ENCODE measurements at places on chromosomes 2 and 18.

DNA sequence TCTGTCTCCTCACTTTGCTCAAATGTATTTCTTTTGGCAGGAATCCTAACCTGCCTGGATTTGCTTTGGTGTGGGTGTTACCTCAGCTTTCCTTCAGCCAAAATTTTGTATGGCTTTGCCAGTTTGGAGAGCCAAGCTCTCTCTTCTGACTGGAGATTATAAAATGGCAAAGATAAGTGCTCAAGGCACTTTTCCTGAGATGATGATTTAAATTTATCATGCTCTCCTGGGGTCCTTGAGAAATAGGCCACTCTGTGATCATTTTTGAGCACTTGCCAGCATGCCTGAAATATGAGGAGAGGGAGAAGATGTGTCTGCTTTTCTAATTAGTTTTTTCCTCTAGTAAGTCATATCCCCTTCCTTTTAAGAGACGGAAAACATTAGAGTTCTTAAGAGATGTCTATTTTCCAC lies 683.0 kb downstream of the SLC4A3 start:
- DNase-seq: no peak

DNA sequence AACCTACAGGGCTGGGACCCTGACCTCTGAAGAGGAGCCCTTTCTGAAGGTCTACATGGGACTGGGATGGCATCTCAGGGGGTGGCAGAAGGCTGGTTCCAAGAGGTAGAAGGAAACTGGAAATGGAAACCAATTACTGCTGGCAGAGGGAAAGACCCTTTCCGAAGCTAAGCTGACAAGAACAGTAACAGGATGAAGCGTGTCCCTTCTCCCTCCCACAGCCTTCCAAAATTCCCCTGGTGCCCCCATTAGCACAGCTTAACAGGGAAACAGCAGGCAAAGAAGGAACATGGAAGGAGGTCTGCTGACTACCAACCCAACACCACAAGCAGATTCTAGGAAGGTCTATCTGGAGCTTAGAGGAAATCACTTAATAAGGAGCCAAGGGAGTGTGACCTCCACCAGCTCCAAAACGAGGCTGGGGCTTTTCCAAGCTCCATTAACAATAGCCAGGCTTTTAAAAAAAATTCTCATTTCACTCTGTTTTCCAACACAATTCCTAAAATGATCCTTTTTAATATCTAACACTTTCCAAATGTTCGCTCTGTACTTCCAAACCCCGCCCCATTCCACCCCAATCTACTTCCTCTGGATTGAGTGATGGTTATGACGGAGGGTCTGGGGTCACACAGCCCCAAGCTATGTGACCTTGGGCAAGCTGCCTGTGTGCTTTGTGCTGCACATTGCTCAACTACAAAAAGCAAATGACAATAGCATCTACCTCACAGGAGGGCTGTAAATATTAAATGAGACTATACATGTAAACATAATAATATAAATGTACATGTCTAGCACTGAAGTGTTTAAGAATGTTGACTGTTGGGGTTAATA lies 55.2 kb downstream of the STK39 start:
- DNase-seq: no peak

DNA sequence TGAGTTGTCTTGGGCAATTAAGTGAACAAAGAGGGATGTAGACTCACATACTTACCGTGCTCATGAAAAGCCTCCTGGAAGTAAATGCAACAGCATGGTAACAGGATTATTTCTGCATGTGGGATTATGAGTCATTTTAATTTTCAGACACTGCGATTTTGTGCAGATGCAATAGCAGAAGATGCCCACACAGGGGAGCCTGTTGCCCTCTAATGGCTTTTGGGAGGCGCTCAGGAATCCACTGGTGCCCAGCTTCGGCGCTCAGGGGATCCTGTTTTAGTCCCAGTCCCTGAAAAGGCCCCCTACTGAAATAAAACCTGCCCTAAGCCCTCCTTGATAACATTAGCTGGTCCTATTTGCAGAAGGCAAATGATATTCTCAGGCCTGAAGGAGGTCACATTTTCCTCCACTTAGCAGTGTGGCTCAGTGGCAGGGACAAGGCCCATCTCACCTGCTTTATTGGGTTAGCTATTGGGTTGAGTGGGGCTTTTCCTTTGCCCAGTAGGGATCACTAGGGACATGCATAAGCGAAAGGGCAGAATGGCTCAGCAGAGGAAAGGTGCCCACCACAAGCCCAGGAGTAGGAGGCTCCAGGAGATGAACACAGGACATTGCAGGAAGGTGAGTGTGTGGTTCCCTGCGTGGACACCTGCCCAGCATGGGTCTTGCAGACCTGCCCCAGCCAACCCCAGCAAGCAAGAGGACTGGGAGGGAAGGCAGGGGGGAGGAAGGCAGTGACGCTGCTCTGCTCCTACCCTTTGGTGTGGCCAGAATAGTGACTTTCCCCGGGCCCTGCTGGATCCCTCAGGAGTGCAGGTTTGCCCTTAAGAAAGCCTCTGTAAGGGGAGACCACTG lies 26.5 kb upstream of the KCNS3 start:
- DNase-seq: peak; percentile 50

DNA sequence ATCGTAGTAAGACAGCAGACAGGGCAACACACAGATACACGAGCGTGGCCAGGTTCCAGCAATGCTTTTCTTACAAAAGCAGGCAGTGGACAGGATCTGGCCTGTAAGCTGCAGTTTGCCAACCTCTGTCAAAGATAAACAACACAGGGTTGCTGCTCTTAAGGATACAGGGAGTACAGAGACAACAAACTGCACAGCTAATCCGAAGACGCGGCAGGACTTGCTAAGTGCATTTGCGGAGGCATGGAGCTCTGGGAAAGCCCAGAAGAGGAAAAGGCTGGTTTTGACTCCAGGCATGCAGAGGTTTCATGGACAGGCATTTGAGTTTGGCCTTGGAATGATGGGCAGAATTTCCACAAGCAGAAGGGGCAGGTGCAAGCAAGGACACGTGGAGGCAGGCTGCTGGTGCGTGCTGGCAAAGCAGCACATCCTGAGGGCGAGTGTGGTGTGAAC lies 24.4 kb downstream of the SERTAD2 start:
- DNase-seq: no peak

DNA sequence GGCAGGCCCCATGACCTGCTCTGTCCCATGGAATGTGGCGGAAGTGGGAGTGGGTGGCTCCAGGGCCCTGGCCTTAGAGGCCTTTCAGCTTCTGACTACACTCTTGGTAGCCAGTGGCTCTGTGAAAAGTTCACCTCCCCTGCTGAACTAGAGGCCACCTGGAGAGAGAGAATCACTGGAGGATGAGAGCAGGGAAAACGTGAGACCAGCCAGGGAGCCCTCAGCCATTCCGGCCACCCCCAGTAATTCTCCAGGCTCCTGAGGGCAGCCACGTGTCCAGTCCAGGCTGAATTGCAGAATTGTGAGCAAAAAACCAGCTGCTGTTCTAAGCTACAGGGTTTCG lies 10.5 kb downstream of the COLEC12 start:
- no peak for DNase-seq

- no peak for DNase-seq
Observed at GRCh38 chr2:208489687-208490086, 83.1 kb downstream of the PTH2R start.

DNA sequence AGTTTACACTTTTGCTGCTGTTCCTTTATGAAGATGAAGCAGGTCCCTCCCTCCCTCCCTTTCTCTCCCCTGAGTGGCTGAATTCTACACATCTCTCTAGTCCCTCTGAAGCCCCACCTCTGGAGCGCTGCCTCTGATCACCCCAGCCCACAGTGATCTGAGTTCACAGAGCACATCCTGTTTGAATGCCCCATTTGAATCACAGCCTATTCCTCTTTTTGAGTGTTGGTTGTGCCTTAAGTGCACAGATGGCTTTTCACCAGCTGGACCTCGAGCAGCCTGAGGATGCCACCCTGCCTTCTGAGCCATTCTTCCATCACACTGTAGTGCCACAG lies 87.1 kb downstream of the ITGB1BP1 start:
- no peak for DNase-seq

- DNase-seq: no peak
Observed at GRCh38 chr2:224780106-224780505, 63.9 kb upstream of the CCDC195 start.

DNA sequence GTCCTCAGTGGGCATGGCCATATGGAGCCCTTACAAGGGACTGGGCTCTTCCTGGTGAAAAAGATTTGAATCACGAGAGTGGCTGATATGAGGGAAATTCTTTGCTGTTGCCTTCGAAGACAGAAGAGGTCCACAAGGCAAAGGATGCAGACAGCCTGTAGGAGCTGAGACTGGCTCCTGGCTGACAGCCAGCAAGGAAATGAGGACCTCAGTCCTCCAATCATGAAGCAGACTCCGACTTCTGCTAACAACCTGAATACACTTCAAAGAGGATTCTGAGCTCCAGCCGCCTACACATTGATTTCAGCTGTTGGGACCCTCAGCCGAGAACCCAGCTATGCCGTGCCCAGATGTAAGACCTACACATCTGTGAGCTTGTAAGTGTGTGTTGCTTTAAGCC lies 3.0 kb upstream of the ST8SIA5 start:
- DNase-seq: no peak

DNA sequence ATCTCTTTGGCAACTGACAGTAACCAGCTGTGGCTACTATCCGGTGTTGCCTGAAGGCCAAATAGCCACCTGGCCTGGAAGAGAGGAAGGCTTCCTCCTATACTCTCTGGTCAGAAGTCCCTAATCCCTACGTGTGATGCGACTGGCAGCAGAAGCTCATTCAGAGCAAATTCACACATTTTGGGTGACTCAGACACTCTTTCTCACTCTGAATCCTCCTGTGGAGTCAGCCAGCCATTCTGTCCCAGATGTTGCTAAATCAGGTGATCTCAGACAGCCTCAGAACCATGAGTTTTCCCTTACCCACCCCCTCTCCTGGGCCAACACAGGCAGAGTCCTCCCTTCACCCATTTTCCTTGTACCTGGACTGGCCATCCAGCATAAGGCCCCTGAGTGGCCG lies 34.7 kb downstream of the CFAP53 start:
- DNase-seq: no peak

All from NCI-H446 (cell line).